Activated CD4-positive, alpha-beta memory T cell treated with anti-CD3 and anti-CD28 coated beads, Interleukin-2, amount 10 ng/mL, durations not matched to agents 7 days and 5 days (primary cell): ENCODE measurements at places on chromosomes 5 and 9. TPM values are rescaled to one million over a fixed set of nuclear protein-coding genes. Genes with fewer than 3 reads are reported as not detected.

- no peak for DNase-seq
Measured at GRCh38 chr9:68492806-68493205, 47.9 kb downstream of the TMEM252 start.

Gene CBY3
- total RNA-seq, result 0.68 TPM

Gene SLC2A6
- 1.2 TPM for total RNA-seq

- DNase-seq, result no peak
Measured at GRCh38 chr9:91664663-91665062, 241.0 kb upstream of the NFIL3 start.

GRCh38 chr5:419970-420369 lies 23.0 kb upstream of the EXOC3 start:
- no peak for DNase-seq

DNA sequence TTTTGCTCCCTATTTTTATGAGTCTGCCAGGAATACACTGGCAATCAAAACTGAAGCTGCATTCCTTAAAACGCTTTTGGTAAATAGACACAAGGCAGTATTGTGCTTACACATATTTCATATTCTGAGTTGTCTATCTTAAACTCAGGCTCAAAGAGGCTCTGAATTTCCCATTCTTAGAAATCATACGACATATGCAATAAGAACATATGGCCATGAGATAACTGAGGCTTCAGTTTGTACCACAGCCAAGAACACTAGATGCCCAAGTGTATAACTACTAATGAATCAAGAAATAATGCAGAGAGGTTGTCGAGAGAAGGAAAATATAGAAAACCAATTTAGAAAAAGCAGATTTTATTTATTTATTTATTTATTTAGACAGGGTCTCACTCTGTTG lies 357.4 kb downstream of the NDUFS4 start:
- no peak for DNase-seq
